ENCODE measurements at places on chromosomes 1 and 21.

DNA sequence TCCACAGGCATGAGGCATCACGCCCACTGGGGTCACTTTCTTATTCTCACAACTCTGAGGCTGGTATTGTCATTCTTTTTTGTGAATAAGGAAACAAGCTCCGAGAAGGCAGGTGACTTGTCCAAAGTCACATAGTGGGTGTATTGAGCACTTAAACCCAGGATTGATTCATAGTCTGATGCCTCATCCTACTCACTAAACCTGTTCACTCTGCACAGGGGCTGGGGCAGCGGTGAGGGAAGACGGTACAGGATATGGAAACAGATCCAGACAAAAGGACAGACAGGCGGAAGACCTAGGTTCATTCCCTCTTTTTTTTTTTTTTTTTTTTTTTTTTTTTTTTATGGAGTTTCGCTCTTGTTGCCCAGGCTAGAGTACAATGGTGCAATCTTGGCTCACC is 56.6 kb downstream of the NKAIN1 start:
- DNase-seq, result no peak

DNA sequence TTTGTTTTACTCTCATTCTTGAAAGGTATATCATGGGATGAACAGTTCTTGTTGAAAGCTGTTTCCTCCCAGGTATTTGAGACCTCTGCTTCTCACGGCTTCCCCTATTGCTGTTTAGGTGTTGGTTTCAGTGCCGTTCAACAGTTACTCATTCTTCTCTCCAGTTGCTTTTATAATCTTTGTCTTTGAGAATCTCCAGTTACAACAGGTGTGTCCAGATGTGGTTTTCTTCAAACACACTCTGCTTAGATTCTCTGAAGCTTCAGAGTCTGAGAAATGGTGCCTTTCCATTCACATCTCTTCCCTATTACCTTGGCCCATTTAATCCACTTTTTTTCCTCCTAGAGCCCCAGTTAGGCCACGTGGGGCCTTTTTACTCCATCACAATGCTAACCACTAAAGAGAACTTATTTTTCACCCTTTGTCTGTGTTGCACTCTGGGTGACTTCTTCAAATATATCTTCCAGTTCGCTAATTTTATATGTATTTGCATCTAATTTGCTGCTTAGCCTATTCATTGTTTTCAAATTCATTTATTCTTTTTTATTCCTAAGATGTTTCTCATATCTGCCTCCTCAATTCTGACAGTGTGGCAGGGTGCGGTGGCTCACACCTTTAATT is 46.7 kb upstream of the SLC19A1 start:
- DNase-seq, result no peak

DNA sequence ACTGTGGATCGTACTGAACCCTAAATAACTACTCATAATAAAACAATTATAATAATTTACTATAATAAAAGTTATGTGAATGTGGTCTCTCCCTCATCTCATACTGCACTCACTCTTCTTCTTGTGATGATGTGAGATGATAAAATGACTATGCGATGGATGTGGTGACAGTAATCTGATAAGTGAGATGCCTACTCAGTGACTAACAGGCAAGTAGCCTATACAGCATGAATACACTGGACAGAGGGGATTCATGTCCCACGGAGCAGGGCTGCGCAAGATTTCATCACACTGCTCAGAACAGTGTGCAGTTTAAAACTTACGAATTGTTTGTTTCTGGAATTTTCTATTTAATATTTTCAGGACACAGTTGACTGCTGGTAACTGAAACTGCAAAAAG is 304.0 kb downstream of the DUSP10 start:
- DNase-seq, result no peak

- no peak for DNase-seq
Measured at GRCh38 chr1:25945761-25946160, 39.5 kb upstream of the STMN1 start.

GRCh38 chr1:168159251-168159650 is 19.5 kb upstream of the TIPRL start:
- no peak for DNase-seq

DNA sequence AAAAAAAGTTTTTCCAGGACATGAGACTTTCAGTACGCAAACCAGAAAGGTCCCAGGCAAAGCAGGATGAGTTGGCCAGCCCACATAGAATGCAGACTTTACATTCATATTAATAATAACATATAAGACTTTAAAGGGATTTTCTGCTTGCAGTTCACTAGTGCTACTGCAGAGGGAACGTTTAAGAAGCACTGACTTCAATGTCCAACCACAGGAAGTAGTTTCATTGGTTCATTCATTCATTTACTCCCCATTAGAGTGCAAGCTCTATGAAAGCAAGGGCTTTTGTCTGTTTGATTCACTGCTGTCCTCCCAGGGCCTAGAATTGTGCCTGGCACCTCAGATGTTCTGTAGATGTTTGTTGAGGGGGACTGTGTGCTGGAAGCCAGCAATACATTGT is 11.8 kb upstream of the SERINC2 start:
- no peak for DNase-seq

GRCh38 chr1:101428562-101428961 is 191.7 kb downstream of the S1PR1 start:
- DNase-seq, result no peak

DNA sequence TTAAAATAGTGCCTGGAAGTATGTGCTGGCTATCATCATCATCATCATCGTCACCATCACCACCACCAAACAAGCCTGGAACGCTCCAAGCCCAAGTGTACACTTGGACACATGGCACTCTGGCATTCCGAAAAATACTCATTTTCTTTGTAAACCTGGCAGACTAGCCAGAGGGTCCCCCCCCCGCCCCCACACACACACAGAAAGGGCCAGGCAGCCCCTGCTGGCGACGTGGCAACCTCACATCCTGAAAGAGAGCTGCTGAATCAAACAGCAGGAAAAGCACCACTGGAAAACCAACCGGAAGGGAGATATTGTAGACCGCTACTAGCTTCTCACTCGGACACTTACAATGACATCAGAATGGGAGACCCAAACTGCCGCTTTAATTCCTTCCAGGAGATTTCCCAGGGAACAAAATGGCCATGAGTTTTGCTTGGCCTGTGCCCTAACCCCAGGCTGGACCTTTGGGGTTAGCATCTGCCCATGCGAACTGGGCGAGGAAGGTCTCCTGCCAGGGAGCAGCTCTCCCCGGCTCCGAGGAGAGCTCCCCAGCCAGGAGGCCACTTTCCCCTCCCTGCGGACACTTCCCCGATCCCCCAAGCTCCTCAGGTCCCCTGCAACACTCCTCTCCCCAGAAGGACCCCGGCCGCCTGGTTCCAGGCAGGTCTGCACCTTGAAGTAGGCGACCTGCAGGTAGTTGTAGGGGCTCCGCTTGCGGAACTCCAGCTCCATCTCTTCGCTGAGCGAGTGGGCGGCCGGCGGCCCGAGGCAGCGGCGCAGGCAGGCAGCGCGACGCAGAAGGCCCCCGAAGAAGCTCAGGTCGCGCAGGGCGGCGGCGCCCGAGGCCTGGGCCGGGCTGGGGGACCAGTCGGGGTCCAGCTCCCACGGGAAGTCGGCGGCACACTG is 742 bp downstream of the P3H1 start:
- no peak for DNase-seq

- DNase-seq, result no peak
Measured at GRCh38 chr1:42037586-42037985, 115.6 kb upstream of the GUCA2B start.

- DNase-seq, result no peak
Measured at GRCh38 chr1:205306929-205307566, 14.5 kb downstream of the NUAK2 start.

DNA sequence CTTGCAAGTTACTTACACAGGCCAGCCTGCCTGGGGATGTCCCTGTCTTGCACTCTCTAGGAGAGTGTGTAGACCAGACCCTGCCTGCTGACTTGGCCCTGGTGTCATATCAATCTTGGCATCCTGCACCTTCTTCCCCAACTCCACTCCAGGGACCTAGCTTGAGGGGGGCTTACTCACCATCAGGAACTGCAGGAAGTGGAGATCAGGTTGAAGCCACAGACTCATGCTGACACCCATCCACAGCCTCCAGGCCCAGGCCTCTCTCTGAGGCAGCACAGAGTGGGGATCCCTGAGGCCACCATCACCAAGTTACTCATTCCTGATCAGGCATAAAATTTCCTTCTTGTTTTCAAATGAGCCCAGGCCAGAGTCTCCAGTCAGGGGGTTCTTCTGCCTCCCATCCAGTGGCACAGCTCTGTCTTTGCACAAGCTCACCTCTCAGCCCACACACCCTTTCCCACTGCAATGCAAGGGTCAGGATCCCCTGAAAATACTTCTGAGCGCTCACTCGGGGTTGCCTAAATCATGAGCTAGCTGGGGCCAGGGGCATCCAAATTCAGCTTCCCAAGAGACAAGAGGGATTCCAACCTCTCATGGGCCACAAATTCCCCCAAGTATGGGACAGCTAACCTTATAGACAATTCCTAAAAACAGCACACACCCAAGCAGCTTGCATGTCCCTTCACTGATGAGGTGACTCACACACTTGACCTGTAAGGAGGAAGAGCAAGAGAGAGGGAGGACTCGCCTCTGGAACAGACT is 33.5 kb downstream of the CSMD2 start:
- no peak for DNase-seq

DNA sequence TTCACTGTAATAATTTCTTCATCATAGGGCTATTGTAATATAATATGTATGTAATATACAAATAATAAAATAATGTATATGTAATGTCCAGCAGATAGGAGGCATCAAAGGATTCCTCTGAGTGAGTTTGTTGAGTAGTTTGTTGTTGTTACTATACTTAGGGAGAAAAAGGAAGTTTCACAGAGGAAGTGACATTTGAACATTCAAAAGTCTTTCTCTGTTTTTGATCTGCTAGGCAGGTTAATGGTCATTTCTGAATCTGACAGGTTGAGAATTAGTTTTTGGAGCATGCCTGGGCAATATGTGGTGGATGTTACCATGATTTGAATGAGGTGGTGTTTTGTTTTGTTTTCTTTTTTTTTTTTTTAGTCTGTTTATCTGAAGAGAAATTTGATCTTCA is 102.1 kb downstream of the NRDC start:
- DNase-seq, result no peak

- DNase-seq, result no peak
Measured at GRCh38 chr1:147890177-147890790, 12.3 kb upstream of the GJA8 start.

GRCh38 chr1:217053676-217054075 is 330.4 kb upstream of the ESRRG start:
- no peak for DNase-seq

DNA sequence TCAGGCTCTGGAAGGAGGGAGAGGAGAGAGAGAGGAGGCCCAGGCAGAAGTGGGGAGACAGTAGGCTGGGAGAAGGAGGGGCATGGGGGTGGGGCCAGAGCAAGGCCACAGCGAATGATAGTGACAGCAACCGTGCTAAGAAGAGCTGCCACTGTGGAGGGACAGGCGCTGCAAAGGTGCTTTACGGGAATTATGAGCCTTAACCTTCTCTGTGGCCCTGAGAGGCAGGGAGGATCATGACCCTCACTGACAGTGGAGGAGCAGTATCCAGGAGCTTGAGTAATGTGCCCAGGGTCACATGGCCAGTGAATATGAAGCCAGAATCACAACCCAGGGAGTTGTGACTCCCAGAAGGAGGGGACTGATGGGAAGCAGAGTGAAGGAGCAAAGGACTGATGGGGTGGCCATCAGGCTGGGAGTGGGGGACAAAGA is 53.4 kb upstream of the RPL11 start:
- DNase-seq, result no peak

DNA sequence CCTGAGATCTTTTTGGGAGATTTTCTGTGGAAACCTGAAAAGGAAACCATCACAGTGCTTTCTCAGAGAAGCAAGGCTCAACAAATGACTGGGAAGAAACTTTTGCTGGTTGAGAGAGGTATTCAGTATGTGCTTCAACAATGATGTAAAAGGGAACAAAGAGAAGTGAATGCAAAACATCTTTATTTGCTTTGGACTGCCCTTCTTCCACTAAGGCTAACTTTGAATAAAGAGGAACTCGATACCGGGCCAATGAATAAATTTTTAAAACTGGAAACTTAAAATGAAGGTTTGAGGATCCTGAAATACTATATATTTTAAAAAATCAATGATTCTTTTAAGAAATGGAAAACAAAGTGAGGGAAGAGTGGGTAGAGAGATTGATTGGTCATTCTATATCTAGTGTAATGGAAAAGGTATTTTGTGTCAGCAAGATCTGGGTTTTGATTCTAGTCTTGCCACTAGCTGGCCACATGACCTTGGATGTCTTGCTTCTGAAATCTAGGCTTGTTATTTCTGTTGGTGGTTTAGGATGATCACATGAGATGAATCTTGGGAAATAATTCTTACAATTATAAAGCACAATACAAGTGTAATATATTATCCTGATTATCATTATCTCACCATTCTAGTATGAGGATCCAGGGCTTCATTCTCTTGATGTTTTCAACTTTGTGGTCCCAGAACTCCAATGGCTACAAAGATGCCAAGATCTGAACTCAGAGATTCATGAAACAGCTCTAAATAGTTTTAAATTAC is 34.6 kb upstream of the APOBEC4 start:
- DNase-seq, result no peak

GRCh38 chr1:203048086-203048485 is 21.8 kb downstream of the PPFIA4 start:
- DNase-seq, result no peak

GRCh38 chr1:66546047-66546810 is 12.3 kb downstream of the SGIP1 start:
- no peak for DNase-seq

GRCh38 chr1:30971496-30971895 is 62.9 kb upstream of the SDC3 start:
- no peak for DNase-seq

DNA sequence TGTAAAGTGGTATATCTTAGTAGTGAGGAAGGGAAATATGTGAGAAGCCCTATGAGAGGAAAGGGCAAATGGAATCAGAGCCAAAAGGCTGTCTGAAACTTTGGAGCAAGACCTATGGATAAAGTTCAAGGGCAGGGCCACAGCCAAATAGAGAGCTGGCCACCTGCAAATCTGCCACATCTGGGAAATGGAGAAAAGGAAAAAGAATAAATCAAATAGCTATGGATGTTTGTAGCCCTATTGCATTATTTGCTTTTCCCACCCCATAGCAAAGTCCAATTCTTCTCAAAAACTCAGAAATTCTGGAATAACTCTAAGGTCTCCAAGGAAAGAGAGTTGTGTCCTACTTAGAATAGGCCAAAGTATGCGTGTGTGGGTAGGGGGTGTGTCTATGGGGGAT is 4.0 kb upstream of the HLX start:
- DNase-seq, result no peak

DNA sequence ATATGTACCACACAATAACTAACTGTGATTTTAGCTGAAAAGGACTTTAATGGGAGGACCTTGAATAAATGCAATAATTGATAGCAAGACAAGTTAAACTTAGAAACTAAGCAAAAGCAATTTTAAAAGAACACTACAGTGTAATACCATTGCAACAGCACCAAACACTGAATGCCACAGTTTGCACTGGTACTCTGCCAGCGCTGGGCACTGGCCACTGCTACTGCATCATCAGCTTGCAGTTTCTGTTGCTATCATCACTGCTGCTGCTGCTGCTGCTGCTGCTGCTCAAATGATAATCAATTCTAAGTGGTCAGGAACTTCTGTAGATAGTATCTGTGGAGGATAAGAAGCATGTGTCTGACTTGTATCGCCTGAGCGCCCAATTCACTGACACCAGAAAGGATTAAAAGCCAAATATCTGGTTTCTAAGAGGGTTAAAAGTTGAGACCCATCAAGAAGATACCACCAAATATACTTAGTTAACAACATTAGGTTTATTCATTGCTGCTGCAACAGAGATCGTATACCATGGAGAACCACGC is 306.9 kb downstream of the LRRC40 start:
- no peak for DNase-seq

Data from activated gamma-delta T cell (primary cell).